Central memory CD8-positive, alpha-beta T cell (primary cell): ENCODE measurements at places on chromosomes 16 and 17.

- no peak for DNase-seq
Measured at GRCh38 chr16:48029768-48030167, 126.0 kb downstream of the ABCC12 start.

GRCh38 chr17:76617838-76618237 lies 25.7 kb downstream of the ST6GALNAC1 start:
- DNase-seq, result no peak

DNA sequence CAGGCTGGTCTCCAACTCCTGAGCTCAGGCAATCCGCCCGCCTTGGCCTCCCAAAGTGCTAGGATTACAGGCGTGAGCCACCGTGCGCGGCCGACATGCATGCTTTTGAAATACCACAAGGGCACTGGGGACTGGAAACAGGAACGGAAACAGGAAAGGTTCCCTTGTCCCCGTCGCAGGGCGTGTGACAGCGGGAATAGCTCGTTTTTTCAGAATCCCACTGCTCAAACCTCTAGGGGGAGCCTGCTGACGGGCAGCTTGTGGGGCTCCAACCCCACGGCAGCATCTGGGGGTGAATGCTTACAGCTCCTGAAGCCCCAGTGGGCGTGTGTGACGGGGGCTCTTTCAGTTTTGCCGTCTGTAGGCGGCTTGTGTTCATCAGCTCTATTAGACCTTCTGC lies 18.8 kb upstream of the ASGR2 start:
- no peak for DNase-seq

GRCh38 chr16:81097230-81097629 lies 1.0 kb upstream of the GCSH start:
- DNase-seq, result no peak

DNA sequence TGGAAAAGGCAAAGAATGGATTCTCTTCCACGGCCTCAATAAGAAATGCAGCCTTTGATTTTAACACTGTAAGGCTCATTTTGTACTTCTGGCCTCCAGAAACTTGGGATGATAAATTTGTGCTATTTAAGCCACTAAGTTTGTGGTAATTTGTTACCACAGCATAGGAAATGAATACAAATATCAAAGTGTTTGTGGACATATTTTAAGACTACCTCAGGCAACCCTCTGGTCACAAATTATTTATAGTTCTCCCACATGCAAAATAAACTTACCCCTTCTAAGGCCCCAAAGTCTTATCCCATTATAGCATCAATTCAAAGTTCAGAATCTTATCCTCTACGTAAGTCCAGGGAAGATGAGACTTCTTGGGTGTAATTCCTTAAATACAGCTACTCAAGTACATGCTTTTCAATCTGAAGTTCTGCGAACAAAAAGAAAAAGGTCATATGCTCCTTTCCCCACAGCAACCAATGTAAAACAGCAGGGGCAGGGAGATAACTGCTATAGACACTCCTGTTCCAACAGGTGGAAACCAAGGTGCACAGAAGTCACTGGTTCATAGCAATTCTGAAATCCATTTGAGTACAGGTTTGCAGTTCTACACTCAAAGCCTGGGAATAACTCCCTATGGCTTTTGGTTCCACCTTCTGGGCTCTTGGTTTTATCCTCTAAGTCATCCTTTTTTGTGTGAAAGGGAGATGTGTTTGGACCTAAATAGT lies 5.4 kb upstream of the EFCAB13 start:
- no peak for DNase-seq

DNA sequence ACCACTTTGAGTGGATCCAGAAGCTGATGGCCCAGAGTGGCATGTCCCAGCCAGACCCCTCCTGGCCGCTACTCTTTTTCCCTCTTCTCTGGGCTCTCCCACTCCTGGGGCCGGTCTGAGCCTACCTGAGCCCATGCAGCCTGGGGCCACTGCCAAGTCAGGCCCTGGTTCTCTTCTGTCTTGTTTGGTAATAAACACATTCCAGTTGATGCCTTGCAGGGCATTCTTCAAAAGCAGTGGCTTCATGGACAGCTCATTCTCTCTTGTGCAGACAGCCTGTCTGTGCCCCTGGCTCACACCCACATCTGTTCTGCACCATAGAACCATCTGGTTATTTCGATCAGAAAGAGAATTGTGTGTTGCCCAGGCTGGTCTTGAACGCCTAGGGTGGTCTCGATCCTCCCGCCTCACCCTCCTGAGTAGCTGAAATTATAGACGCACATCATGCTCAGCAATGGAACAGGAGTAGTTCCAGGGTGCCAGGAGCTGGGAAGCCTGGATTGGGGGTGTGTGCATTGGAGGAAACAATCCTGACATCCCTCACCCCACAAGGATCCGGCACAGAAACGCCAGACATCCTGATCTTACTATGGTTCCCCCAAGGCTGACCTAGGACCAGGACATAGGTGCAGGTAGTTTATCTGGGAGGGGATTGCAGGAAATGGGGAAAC lies 4.6 kb downstream of the PRSS21 start:
- no peak for DNase-seq

DNA sequence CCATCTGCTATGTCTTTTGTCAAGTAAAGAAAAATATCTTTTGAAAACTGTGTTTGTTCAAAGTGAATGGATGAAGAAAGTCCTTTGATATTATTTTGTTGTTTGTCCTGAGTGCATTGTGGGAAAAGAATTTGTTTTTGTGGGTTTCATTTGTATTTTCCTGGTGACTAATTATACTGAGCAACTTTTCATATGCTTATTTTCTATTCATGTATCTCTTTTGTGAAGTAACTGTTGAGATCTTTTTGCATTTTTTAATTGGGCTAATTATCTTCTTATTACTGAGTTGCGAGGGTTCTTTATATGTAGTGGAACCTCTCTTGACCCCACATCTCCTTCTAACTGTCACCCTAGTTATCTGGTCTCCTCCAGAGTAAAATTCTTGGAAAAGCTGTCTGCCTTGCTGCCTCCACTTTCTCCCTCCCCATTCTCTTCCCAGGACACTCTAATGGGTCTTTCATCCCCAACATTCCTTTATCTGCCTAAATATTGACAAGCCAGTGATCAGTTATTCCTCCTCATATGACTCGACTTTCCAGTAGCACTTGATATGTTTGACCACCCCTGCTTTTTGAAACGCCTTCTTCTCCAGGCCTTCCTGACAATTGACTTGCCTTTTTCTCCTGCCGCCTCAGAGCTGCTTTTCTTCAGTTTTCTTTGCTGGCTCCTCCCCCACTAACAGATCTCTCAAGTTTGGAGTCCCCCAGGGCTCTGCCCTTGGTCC lies 117.6 kb upstream of the HAS3 start:
- no peak for DNase-seq

- DNase-seq, result no peak
Measured at GRCh38 chr17:7911116-7911515, 5.0 kb downstream of the RNF227 start.

DNA sequence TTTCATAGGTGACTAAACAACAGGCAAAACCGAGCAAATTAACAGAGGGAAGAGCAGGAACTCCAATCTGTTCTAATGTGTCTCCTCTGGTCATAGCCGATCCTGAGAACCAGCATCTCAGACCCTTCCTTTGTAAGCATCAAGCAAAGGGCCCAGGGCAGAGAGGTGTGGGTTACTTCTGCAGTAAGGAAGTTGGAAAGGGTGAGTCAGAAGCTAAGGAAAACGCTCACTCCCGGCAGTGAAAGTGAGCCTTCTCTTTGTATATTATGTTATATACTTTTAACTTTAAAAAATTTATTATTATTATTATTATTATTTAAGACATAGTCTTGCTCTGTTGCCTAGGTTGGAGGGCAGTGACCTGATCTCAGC lies 77.7 kb downstream of the MRM3 start:
- DNase-seq, result no peak

- peak; percentile 22 for DNase-seq
Measured at GRCh38 chr17:67246653-67247415, 1.8 kb upstream of the HELZ start.

DNA sequence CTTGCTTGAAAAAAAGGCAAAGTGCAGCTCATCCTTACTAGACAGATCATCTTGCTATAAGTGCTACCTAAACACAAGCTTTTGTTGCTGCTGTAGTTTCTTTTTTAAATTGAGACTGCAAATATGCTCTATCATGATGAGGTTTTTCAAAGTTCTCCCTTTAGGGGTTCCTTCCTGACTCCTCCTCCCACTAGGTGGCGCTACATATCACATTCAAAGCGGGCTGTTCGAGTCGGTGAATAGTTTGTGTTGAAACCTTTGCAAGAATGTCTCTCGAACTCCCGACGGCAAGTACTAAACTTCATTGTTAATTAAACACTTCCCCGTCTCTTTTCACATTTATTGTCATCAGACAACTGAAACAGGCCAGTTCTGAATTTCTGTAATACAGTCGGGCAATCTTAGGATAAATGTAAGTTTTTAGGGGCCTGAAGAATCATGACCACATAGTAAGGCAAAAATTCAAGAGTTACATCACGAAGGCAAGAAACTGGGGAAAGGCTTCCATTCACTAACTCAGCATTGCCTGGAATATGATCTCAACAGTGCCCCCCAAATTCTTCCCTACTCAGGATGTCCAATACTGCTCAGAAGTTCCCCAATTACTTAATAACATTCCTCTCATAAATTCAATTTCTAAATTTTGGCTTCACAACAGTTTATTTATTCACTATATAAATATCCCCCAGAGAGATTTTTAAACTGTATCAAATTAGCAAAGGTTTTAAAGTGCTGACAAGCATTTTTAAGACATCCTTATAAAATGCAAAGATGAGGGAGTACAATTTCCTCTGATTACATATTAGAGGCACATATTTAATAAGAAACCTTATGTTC lies 6.7 kb downstream of the HS3ST3A1 start:
- DNase-seq, result peak; percentile 75

DNA sequence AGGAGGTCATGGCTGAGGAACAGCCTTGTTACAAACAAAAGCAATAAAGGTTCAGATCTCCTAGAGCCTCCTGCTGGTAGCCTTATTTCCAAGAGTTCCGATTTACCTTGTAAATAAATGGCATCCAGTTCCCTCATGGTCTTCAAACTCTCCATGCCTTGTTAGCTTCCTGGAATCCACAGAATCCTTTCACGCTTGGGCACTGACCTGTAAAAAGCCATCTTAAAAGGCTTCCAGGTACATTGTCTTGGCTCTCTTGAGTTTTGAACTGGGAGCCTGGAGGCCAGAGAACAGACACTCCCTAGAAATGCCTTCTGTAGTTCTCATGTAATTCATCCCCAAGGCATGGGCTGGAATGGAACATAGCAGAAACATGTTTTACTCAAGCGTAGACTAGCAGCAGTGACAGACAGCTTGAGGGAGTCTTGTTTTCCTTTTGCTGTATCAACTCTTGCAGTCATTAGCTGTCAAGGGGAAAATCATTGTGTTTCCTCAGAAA lies 207.9 kb downstream of the SNX29 start:
- DNase-seq, result no peak

DNA sequence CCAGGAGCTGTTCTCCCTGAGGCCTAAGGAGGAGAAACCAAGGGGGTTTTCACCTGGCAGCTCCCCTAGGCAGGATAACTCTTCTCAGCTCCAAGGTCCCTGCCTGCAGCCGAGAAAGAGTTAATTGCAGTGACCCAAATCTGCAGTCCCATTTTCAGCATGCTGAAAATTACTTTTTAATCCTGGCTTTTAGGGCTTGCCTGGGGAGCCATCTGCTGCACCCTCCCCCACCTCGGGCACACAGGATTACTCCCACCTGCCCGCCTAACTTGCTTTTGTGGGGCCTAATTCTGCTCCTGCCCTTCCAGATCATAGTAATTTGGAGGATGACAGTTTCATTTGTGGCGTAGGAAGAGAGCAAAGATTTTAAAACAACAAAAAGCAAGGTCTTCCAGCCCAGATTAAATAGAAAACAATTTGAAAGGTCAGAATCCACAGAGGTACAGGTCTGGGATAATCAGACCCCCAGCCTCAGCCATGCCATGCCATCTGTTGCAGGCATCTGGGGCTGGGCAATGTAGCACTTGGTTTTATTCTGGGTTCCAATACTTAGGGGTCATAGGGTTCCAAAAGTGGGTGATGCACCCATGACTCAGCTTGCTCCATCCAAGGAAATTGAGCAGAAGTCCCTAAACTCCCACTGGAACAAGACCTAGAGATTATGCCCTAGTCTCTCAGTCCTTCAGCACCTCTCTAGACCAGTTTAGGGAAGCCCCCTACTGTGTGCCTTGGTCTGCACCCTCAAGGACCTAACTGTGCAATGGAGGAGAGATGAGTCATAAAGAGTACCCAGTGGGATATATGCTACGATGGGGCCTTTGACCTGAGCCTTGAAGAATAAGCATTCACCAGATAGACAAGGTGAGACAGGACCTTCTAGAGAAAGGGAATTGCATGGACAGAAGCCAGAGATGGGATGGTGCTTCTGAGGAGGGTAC lies 64.5 kb upstream of the NLK start:
- DNase-seq, result no peak

GRCh38 chr17:44749076-44749979 lies 9.5 kb upstream of the ADAM11 start:
- DNase-seq, result no peak

GRCh38 chr17:79844869-79845600 lies 5.8 kb upstream of the CBX4 start:
- DNase-seq, result peak; percentile 31

GRCh38 chr16:89316701-89317100 lies 99.2 kb downstream of the ZNF778 start:
- DNase-seq, result no peak

GRCh38 chr17:2235792-2236366 lies 67.7 kb downstream of the SMG6 start:
- DNase-seq, result no peak

DNA sequence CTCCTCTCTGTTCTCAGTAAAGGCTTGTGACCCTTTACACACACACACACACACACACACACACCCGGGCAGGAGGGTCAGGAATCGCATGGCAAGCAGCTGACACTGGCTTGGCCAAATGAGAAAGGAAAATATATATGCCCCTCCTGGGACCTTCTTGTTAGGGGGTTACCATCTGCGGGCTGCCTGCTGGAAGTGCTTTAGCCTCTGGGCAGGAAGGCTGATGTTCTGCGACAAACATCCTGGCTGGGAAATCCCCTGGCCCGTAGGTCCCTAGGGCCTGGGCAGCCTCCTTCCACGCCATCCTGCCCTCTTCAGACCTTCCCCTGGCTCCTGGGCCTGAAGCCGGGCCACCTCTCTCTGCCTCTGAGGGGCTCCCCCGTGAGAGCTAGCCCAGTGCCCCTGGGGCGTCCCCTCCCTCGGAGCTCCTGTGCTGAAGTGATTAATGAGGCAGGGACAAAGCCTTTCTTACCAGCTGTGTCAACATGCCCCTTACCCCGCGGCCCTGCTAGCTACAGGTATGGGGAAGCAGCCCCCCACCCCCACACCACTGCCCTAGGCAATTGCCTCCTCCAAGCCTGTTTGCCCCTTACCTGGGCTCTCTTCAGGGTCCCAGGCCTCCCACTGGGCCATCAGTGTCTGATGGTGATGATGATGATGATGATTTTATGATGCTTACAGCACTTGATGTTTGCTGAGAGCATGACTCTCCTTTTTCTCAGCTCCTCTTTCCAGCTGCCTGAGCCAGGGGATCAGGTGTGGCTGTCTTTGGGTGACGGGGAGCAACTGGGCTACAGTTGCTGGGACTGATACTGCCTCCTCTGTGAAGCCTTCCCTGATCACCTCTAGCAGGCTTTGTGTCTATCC lies 32.8 kb upstream of the ETV4 start:
- DNase-seq, result no peak
